ENCODE measurements at places on chromosomes 6 and 20.

- no peak for DNase-seq
Measured at GRCh38 chr20:62560162-62560561, 82.1 kb upstream of the SLCO4A1 start.

DNA sequence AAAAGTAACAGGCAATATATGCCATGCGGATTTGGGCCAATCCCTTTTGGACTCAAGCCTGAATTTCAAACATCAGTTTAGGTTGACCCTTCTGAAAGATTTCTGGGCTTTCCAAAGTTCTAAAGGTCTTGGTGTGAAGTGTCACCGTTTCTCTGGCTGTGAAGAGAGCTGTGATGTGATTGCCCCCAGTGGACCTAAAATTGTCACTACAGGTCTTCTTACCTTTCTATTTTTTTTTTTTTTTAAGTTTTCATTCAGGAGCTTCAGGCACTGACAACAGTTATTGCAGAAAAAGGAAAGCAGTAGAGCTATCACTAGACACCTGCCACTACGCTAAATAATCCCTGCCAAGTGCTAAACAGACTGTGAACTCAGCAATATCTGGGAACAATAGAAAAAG lies 75.7 kb upstream of the OPRM1 start:
- no peak for DNase-seq

DNA sequence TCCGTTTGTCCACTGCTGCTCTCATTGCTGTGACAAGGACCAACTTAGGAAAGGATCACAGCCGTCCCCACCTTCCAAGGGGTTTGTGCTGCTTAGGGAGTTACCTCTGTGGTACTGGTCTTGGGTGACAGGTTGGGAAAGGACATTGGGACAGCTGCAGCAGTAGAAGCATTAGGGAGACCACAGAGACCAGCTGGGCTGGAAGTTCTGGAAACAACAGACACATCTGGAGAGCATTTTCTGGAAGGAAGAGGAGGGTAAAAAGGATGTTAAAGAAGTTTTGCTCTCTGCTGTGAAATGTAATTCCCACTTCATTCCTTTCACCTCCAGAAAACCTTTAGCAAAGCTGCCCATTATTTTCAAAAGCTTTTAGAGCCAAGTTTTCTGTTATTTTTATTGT lies 304.2 kb downstream of the LRFN2 start:
- DNase-seq: no peak

DNA sequence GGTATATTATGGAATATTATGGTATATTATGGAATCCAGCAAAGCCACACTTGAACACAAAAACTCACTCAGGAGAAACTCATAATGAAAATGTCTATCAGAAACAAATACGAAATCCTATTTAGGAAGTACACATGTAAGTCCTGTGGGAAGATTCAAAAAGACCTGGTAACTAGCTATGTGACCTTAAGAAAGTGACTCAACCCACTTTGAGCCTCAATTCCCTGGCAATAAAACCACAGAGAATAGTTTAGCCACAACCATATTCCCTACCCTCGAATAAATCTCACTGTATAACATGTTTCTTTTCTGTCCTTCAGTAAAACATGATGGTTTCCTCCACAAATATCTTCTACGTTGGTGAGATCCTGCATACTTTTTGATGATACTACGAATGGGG lies 56.4 kb downstream of the ZMYND8 start:
- no peak for DNase-seq

- no peak for DNase-seq
Measured at GRCh38 chr20:46820682-46821081, 74.0 kb upstream of the EYA2 start.

DNA sequence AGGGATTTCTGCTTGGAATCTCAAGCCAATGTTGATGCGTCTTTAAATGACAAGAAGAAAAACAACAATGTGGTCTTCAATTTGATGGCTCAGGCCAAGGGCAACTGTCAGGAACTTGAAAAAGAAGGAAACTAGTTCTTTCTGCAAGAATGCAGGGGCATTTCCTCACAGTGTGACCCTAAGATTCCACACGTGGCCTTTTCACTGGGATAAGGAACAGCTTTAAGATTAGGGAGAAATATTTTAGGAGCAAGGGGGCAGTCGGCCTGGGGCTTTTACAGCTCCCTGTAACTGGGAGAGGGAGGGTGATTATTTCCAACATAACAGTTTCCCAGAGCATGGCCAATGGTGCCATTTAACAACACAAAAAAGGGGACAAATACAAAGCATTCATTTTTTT lies 39.4 kb upstream of the MRPS10 start:
- no peak for DNase-seq

DNA sequence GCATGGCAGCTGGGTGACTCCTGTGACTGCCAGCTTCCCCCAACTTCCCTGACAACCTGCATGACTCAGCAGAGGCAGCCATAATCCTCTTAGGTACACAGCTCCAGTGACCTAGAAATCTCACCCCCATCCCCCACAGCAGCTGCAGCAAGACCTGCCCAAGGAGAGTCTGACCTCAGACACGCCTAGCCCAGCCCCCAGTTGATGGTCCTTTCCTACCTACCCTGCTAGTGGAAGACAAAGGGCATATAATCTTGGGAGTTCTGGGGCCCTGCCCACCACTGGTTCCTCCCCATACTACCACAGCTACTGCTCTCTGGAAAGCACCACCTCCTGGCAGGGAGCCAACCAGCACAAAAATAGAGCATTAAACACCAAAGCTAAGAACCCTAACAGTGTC lies 90.2 kb downstream of the F13A1 start:
- no peak for DNase-seq

DNA sequence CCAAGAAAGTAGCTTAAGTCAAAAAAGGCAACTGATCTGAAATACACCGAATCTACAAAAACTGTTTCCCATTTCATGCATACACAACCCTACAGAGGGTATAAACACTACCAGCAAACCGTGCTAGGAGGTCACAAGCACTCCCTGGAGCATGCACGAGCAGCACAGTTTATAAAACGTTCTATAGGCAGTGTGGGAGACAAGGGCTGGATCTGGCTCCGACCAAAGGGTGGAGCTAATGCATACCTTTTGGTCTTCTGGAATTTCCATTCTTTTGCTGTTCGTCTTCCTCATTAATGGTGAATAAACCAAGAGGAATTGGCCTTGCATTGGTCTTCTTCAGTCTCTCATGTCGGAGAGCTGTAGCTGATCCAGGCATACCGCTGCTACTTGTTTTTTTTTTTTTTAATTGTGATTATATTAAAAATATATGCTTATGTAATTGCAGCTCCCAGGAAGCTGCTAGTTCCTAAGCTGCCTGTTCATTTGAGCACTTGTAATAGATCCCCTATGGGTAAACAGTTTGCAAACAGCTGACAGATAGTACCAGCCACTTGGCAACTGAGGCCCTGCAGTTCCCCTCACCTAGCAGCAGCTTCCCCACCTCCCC lies 24.5 kb downstream of the MAP7 start:
- no peak for DNase-seq

DNA sequence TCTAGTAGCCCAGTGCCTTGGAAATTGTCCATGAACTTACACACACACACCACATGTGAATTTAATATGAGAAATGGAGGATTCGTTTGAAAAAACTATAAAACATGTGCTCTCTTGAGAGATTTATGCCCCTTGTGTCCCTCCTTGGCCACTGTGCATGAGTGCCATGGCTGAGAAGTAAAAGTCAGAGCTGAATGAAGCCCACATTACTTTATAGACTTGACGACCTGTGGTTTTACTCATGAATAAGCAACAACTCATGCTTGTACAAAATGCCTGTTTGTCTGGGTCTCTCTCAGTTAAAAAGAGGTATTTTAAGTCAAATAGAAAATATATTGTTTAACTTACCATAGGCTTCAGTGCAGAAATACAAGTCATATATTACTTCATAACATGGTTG lies 102.7 kb downstream of the KCNQ5 start:
- no peak for DNase-seq

GRCh38 chr6:18545726-18546125 lies 158.6 kb downstream of the RNF144B start:
- no peak for DNase-seq

GRCh38 chr6:131730264-131730663 lies 19.4 kb upstream of the CTAGE9 start:
- no peak for DNase-seq

- no peak for DNase-seq
Measured at GRCh38 chr6:170454512-170455285, 98.4 kb downstream of the PSMB1 start.

DNA sequence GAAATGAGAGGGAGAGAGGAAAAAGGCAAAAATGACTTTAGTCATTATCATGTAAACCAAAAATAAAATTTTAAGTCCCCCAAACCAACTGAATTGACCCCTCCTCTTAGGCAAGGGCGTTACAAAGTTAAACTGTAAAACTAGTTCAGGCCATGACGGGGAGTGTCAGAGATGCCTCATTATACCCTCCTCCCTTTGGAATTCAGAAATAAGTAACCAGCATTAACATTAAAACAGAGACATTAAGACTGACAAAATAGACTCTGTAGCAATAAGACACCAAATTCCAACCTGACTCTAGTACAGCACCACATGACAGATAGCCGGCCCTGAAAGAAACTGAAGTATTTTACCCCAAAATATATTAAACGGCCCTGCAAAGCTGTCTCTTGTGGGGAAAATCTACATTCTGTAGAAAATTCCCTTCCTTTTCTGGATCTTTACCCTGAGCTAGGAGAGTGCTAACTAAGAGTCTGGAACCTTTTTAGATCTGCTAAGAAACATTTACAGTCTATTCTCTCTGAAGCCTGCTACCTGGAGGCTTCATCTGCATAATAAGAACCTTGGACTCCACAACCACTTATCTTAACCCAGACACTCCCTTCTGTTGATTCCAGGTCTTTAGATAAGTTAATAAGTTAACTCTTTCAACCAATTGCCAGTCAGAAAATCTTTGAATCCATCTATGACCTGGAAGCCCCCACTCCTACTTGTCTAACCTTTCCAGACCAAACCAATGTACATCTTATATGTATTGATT lies 150.7 kb downstream of the PKHD1 start:
- no peak for DNase-seq

DNA sequence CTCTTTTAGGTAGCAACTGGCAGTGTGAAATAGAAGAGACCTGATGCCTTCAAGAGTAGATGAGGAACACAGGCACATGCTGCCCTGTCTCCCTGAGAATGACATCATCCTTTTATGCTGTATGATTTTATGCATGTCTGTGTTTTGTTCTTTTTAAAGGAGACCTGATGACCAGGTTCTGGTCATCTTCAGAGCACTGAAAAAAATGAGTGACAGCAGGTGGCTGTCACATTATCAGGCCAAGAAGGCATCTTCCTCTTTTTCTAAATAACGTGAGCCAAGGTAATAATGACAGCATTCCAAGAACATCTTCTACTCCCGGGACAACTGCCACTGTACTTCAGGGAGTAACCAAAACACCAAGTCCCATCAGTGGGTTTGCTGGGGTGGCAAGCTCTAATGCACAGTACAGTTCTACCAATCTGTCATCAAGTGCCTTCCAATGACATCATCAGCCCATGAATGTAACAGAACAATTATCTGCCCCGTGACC lies 28.9 kb downstream of the CNKSR3 start:
- no peak for DNase-seq

Data from NCI-H446 (cell line).